Common myeloid progenitor, CD34-positive (primary cell): ENCODE measurements at places on chromosomes 1 and 21.
A peak's percentile ranks its signal among the peaks of the same experiment; 100 is the strongest.

DNA sequence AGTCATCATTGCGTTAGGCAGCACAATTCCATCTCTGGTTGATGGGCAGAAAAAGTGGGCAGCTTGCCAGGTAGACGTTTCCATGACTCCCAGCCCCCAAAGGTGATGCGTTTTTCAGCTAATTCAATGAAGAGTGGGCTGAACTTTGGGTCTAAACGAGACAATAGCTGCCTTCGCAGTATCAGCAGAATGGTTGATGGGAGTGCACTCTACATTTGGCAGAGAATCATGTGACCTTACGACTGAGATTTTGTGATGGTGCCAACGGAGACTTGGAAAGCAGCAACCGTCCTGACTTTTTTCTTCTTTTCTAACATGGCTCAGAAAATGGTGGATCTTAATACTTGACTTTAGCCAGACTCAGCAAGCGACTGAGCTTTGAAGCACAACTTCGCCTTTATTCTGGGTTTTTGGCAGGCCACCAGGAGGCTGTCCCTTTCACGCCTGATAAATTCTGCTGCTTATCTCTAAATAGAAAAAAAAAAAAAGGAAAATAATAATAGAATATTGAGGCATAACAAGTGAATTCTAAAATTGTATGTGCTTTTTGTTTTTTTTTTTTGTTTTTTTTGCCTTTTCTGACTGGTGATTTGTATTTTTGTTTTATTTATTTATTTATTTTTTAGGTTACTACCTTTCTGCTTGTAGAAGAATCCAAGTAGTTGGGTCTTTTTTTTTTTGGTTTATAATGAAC, 804.8 kb downstream of the USP25 start:
- DNase-seq, result no peak

GRCh38 chr1:77197351-77197750, 21.9 kb downstream of the PIGK start:
- no peak for DNase-seq

DNA sequence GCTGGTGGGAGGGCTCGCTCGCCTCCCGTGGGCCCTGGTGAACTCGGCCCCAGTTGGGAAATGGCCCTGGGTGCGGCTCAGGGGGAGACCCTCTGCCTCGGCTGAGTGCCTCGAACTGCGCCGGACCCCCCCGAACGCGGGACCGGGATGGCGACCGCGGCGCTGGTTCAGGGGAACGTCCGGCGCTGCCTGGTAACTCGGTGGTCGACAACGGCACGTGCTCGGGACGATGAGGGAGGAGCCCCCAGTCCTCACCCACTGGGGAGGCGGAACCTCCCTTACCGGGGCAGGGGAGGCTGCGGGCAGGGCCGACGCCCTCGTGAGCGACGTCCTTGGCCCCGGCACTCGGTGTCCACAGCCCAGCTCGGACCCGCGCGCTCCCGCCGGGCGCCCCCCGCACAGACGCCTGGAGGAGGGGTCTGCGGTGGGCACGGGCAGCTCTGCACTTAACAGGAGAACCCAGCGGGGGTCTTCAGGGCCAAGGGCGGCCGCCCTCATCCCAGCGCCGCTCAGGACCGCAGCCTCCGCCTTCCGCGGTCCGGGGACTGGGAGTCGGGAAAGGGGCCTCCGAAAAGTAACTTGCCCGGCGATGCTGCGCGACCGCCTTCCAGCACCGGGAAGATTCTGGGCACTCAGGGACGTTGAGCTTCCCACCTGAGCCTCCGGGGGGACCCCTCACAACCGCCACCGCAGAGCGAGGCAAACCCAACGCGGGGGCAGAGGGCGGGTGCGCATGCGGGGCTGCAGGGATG, 1.7 kb downstream of the HES4 start:
- no peak for DNase-seq

DNA sequence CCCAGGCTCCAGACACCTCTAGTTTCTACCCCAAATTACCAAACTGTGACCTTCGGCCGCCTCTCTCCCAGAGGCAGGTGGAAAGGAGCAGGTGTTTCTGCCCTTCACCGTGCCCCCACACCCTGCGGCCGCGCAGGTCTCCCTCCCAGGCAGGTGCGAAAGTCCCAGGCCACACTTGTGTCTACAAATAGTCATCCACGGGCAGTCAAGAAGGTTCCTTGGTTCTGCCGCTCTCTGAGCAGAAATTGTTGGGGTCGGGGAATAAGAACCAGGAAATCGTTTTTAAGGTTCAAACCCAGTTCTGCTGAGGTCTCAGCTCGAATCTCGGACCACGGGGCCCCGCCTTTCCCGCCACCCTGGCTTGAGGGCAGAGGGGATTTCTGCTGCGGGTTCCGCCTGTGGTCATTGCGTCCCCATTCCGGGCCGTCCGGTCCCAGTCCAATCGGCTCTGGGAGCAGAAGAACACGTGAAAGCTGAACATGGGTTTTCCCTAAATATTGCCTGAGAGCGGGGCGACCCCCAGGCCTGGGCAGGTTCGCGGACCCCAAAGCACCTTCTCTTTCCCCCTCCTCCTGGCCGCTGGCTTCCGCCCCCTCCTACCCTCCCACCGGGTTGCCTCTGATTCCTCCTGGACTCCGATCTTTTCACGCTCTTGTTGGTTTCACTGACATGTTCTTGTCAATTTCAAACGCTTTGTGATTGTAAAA, 1.2 kb upstream of the ATF3 start:
- no peak for DNase-seq

DNA sequence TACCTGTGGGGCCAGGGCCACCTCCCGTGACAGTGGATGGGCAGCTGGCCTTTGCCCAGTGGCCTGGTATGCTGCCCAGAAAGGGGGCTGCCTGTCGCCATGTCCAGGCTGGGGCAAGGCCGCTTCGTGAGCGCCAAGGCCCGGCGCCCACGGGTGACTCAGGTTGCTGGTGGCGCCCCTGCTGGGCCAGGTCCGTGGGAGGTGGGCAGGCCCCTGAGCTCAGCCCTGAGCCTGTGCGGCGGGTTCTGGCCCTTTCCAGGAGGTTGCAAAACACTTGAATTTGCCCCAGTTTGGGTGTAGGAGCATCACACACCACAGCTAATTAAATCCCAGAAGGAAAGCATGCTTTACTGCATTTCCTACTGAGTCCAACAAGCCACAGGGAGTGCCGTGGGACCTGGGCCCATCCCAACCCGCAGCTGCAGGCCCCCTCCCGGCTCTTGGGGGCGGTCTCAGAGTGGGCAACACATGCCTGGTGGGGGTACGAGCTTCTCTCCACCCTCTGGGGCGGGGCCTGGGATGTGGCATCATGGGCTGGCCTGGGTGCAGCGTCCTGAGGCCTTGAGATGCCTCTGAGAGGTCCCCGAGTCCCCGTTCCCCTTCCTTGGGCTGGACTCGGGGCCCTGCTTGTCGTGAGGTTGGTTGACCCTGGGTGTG, 159.8 kb downstream of the PEX14 start:
- DNase-seq, result no peak

DNA sequence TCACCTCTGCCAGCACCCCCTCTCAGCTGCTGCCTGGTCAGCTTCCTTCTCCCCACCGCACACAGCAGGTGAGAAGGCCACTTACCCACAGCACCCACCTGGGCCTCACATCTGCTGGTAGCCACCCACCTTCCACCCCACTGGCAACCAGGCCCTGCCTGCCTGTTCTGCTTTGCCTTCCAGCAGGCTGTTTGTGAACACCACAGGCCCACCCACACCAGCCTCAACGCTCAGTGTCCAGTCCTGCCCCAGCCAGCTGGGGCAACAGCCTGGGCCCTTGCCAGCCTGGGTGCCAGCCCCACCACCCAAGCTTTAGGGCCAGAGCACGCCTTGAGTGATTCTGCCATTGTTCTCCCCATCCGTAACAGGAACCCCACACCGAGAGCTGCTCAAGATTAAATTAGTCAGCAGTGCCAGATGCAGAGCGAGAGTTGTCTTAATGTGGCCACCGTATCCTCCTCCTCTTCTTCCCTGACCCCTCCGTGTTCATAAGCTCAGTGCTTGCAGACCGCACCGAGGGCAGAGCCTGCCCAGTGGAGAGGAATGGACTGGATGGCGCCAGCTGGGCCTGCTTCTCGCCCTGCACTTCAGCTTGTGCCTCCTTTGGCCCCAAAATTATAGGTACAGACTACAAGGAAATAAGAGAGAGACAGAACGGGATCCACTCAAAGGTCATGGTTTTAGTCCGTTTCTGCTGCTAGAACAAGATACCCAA, 120.3 kb upstream of the COL6A1 start:
- no peak for DNase-seq

GRCh38 chr1:237411621-237412020, 369.6 kb downstream of the RYR2 start:
- peak; percentile 3 for DNase-seq

DNA sequence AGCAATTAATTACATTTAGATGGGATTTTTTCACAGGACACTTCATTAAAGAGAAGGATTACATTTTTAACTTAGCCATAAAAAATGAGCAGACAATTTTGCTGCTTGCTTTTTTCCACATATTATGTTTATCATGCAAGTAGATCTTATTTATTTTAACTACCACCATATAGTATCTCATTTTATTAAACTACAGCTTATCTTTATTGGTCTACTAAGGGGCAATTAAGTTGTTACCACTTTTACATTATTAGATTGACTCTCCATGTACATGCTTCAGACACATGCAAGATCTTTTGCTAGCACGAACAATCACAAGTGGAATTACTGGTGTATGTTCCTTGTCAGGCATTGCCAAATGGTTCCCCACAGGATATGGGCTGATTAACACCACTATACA, 99.8 kb upstream of the NFIA start:
- DNase-seq, result no peak

DNA sequence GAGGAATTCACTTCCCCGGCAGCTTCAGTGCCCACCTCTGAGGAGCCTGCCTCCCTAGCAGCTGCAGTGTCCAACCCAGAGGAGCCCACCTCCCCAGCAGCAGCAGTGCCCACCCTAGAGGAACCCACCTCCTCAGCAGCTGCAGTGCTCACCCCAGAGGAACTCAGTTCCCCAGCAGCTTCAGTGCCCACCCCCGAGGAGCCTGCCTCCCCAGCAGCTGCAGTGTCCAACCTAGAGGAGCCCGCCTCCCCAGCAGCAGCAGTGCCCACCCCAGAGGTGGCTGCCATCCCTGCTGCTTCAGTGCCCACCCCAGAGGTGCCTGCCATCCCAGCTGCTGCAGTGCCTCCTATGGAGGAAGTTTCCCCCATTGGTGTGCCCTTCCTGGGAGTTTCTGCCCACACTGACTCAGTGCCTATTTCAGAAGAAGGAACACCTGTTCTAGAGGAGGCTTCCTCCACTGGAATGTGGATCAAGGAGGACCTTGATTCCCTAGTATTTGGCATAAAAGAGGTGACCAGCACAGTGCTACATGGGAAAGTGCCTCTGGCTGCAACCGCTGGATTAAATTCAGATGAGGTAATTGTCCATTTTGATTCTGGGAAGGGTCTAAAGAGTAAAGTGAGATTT, 77.4 kb upstream of the BMP8A start:
- DNase-seq, result no peak

DNA sequence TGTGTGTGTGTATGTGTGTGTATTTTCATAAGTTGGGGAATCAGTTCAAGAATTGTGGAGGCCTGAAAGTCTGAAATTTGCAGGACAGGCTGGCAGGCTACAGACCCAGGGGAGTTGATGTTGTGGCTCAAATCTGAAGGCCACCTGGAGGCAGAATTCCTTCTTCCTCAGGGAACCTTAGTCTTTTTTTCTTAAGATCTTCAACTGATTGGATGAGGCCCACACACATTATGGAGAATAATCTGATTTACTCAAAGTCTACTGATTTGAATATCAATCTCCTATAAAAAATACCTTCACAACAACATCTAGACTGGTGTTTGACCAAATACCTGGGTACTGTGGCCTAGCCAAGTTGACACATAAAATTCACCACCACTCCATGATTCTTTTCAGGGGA, 61.8 kb downstream of the MT1HL1 start:
- DNase-seq, result no peak

DNA sequence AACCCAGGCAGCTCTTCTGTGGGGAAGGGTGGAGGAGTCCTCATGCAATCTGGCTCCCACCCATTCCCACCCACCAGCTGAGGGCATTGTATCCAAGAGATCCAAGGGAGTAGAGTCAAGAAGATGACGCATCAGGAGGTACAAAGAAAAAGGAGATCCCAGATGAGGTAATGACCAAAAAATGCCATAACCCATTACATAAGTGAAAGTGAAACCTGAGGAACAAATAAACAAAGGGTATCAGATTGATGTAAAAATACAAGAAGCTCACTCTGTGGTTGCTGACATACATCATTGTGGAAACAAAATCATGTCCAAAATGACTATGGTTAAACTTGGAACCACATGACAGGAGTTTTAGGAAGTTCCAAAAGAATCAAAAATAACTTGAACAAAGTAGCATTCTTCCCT, 42.5 kb downstream of the CCN1 start:
- peak; percentile 24 for DNase-seq

- DNase-seq, result no peak
Measured at GRCh38 chr1:18749569-18749968, 109.9 kb downstream of the TAS1R2 start.

DNA sequence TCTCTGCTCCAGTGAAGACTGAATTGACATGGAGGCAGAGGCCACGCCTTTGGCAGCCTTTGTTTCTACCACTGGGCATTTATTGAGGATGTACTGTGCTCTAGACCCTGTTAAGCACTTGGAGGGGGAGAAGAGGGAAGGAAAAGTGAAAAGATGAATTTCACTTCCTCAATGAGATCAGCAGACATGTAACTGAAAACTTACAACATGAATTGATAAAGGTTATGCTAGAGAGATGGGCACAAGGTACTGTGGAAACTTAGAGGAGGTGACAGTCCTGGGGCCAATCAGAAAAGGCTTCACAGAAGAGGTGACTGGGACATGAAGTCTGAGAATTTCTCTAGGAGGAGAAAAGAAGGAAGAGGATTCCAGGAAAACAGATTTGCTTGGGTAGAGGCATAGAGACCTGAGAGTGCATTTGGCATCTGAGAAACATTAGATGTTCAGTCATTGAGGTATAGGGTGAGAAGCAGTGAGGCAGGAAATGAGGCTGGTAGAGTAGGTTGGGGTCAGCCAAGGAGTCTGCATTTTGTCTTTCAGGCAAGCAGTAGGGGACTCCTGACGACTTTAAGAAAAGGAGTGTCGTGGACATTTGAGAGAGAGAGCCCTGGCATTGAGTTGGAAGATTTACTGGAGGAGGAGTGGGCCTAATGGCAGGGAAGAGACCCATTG, 113.0 kb downstream of the SYT2 start:
- DNase-seq, result no peak

DNA sequence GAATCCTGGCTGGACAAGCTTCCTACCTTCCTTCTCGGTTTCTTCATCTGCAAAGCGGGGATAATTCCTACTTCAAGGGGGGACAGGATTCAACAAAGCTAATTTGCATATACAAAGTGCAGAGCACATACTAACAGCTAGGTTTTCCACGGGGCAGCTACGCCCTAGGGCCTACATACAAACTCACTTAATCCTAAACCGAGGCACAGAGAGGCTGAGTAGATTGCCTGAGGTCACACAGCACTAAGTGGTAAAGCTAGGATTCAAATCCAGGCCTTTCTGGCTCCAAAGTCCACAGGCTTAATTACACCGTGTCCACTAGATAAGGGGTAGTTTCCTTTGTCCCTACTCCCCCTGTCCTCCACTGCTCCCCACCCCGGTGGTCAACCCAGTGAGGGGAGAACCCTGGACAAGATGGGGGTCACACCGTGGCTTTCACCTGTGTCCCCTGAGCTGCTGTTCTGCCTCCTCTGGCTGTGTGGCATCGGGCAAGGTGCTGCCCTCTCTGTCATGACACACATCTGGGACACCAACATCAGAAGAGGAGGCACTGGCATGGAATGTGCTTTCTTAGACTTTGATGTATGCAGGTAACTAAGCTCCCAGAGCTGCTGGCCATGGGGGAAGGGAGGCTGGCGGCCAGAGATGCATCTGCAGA, 44.5 kb downstream of the TAS1R2 start:
- no peak for DNase-seq
